CD8-positive, alpha-beta memory T cell (primary cell): ENCODE measurements at places on chromosomes 7 and 10. TPM values are rescaled to one million over a fixed set of nuclear protein-coding genes. Genes with fewer than 3 reads are reported as not detected.

The CALHM1 gene
- not detected for total RNA-seq

The ANKRD7 gene
- total RNA-seq: 0.64 TPM

GRCh38 chr10:132196178-132197113 is 9.7 kb downstream of the DPYSL4 start:
- DNase-seq: no peak

DNA sequence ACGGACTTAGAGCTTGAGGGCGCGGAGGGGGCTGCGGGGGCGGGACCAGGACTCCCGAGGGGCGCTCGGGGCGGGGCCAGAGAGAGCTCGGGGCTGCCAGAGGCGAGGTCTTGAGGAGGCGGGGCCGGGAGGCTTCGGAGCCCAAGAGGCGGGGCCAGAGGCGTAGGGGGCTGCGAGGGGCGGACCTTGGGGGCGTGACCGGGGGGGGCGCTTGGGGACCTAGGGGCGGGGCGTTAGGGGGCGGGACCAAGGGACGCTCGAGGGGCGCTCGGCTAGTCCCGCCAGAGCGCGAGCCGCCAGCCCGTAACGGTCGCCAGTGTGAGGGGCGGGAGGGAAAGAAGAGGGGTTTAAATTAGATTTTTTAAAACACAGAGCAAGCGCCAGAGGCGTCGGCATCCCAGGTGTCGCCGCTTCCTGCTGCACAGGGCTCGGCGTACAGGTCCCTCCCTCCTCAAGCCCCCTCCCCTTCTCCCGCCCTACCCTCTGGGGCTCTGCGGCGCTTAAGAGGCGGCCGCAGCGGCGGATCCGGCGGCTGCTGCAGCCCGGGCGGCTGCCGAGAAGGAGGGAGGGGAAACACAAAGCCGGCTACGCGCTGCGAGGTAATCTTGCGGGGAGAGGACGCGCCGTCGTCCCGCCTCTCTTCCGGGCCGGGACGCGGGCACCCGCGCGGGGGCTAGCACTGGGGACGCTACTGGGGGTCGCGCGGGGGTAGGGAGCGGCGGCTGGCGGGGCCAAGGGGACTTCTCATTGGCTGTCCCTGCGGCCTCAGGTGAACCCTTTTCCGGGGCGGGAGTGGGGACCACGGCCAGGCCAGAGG is at the start of gene ADD3:
Gene ADD3 (plus strand): TSS at position 284 of the 817 bp plus-strand sequence. CDS start 92,670 bp downstream, outside the sequence.
- peak; percentile 92 for DNase-seq

DNA sequence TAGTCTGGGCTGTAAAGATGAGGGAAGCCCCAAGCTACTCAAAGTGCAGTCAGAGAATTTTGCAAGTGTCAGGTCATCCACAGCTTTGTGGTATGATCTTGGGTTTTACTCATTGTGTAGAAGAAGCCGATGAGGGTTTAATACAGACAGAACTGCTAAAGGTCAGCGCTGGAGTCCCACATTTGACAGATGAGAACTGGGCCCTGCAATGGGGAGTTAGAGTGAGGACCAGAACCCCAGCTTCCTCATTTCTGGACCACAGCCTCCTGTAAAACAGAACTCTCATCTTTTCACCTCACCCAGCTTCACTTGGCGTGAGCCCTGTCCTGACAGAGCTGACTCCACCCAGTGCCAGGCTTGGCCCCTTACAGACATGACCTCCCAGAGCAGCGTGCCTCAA is 20.1 kb downstream of the LRRC20 start:
- no peak for DNase-seq

GRCh38 chr10:30103595-30104320 is 44.4 kb upstream of the JCAD start:
- DNase-seq: no peak

DNA sequence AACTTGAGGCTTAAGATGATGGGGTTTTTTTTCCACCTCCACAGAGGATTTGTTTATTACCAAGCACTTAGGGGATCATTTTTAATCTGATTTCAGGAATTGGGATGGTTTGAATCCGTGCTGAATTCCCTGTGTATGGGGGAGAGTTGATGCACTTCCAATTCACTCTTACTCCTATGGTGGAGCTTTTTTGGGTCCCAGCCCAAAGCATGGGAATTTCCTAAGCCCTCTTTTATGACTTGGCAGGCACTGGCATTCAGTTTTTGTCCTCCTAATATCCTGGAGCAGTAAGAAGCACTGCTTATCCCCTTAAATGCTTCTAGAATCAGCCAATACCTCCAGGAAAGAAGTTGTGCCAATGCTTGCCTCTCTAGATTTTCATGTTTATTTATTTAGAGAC is 78.7 kb downstream of the HYCC1 start:
- no peak for DNase-seq

GRCh38 chr7:113891828-113892227 is 27.0 kb downstream of the PPP1R3A start:
- DNase-seq: no peak

GRCh38 chr7:23098460-23098859 is 7.1 kb upstream of the KLHL7 start:
- no peak for DNase-seq
